ENCODE measurements at places on chromosomes 12 and 14.
A peak's percentile ranks its signal among the peaks of the same experiment; 100 is the strongest.

GRCh38 chr12:5222011-5222461, 178.4 kb downstream of the KCNA5 start:
- no peak for DNase-seq

DNA sequence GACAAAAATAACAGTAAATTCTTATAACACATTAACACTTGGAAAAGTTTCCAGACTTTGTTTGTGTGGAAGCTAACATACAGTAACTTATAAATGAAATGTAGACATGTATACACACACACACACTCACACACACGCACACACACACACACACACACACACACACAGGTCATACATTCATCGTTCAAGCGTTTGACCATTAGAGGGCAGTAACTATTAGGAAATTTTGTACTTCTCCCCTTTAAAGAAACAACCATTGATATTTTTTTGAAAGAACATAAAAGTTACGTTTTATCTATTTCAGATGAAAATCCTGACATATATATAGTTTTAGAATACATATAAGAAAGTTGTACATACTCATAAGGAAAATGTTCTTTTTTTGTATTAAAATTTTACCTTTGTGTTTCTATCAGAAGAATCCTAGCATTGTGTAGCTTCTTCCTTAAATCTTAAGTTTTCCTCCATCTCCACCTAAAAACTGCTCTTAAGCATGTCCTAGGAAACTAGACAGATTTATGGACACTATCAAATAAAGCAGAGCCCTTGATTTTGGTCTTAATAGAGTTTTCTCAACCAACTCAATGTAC, 29.0 kb downstream of the PTPRQ start:
- peak; percentile 9 for DNase-seq

GRCh38 chr14:88130057-88130432, 125.1 kb downstream of the GPR65 start:
- DNase-seq, result no peak

GRCh38 chr12:40106655-40107054, 774 bp upstream of the SLC2A13 start:
- DNase-seq, result no peak

- DNase-seq, result no peak
Measured at GRCh38 chr12:60349232-60349978, 753.6 kb downstream of the SLC16A7 start.

- no peak for DNase-seq
Measured at GRCh38 chr12:123760267-123760938, 1.7 kb upstream of the DNAH10 start.

DNA sequence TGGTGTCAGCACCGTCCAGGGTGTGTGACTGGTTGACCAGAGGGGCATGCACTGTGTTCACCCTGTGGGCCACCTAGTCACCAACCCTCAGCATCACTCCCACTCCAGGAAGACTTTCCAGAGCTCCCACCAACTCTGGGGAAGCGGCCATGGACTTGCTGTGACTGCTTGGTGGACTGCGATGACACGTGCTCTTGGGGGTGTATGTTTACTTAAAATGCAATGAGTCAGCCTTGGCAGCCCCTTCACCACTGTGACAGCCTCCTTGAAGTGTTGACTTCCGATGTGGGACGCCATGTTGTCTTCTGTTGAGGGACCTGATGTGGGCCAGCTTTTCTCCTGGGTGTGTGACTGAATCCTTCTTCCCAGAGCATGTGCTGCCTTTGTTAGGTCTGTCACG, 151.1 kb upstream of the RTL1 start:
- no peak for DNase-seq

DNA sequence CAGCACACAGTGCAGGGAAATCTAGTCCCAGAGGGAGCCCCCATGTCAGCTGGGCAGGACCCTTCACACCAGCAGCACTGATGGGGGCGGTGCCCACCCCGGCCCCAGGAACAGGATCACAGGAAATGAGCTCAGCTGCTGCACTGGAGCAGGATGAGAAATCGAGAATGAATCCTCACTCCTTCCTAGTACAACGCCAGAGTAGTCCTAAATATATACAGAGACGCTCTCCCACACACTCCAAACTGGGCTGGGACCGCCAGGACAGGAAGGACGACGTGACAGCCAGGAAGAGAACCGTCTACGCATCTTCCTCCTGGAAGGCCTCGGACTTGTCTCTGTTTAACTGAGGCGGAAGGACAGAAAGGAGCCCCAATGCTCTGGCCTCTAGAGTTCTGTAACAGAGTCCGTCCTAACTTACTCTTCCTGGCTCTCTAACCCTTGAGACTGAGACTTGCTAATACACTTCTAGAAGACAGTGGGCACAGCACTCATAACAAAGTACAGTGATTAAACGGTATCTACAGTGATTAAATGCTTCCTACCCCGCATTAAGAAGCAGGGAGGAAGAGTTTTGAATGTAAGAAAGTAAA, 33.4 kb downstream of the CDC42BPB start:
- no peak for DNase-seq

GRCh38 chr12:45674181-45674977, 55.1 kb upstream of the ARID2 start:
- no peak for DNase-seq

DNA sequence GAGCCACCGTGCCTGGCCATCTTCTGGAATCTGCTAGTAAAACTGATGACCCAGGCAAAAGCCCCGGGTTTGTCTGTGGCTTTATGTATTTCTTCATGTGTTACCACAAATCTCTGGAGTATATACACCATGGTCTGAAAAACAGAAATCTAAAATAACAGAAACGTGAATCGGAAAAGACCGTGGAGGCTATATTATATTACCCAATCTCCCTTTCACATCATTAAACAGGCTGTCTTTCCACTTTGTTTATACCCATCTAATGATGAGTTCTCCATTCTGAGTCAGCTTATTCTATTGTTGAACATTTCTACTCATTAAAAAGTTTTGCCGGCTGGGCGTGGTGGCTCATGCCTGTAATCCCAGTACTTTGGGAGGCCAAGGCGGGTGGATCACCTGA, 9.5 kb upstream of the AJUBA start:
- DNase-seq, result no peak

- no peak for DNase-seq
Measured at GRCh38 chr14:68680541-68681051, 112.3 kb downstream of the ZFP36L1 start.

- DNase-seq, result no peak
Measured at GRCh38 chr14:32022938-32023466, 54.1 kb upstream of the ARHGAP5 start.

DNA sequence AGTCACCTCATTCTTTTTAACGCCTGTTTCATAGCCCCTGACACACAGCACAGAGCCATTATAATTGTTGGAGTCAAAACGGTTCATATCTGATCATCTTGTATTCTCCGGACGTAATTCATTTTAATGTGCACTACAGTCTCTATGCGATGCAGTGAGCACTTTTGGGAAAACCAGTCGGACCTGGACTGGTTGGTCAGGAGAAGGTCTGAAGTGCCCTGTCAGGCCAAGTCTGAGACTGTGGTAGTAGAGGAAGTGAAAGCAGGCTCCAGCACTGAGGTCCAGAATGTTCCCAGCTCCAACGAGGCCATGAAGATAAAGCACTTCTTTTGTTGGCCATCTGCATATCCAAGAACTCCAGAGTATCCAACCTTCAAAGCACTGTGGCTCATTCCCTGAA, 117.1 kb upstream of the NCOR2 start:
- no peak for DNase-seq

DNA sequence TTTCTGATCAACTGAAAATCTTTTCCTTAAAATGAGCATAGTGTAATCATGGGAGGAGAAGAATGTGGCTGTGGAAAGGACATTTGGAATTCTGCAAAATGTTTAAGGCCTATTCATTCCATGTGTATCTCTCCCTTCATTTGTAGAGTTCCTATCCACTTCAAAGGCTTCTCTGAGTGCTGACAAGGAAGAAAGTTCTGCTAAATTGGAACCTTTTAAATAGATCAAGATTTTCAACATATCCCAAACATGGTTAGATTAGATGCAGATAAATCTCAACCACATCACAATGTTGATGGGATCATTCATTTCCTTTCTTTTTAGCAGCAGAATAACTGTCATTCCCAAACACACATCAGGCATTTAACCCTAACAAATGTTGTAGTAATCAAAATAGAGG, 28.4 kb upstream of the SIX1 start:
- no peak for DNase-seq

DNA sequence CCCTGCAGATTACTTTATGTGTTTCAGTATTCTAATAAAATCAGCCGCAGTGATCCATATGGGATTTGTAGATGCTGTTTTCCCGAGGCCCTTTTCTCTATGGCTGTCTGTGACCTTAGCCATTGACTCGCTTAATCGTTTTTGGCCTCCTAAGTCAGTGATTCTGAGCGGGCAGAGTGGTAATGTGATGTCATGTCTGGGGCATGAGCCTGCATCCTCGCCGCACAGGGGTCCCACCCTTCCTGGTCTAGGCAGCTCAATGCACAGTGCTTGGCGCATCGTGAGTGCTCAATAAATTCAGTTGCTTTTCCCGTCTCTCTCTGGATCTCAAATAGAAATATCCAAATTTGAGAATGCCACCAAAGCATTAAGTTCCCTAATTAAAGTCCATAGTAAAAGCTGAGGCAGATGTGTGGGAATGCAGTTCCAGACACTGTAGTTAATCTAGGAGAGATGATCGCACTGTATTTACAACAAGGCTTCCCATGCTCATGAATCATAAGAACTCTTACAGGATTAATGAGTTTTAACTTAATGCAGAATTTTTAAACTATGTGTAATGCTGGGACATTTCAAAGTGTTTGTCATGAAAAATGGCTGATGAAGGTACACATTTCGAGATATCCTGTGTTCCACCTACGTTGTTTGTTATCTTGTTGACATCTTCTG, 29.3 kb downstream of the HMGA2 start:
- no peak for DNase-seq

DNA sequence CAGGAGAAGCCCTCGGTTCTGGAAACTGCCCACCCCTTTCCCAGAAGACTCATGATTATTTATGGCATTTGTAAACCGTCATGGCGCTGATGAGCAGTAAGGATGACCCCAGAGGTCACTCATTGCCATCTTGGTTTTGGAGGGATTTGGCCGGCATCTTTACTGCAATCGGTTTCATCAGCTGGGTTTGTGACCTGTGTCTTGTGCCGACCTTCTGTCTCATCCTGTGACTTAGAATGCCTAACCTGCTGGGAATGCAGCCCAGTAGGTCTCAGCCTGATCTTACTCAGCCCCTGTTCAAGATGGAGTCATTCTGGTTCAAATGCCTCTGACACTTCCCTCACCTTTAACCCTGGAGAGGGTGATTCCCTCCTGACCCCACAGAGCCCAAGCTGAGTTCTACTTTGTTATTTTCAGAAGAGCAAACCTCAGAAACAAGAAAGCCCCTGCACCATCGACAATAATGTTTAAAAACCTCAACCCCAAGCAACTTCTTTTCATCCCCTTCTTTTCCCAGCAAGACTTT, 105.5 kb upstream of the SFSWAP start:
- DNase-seq, result no peak

DNA sequence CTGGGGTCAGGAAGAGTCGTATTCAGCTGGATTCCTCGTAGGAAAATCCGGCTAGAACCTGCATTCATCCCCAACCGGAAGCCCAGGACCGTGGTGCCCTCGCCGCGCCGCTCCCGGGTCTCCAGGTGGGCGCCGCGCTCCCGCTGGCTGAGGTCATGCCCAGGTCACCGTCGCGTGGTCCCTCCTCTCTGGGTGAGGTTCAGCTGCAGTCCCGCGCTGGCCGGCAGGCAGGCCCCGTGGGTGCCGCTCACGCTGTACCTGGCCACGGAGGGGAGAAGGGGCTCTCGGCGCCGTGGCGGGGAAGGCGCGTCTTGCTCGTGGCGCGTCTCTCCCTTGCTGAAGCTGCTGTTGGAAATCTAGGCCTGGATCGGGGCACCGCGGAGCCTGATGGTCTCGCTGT, 44.5 kb downstream of the LRTM2 start:
- no peak for DNase-seq

- DNase-seq, result no peak
Measured at GRCh38 chr12:79420146-79420618, 270.6 kb downstream of the PAWR start.

DNA sequence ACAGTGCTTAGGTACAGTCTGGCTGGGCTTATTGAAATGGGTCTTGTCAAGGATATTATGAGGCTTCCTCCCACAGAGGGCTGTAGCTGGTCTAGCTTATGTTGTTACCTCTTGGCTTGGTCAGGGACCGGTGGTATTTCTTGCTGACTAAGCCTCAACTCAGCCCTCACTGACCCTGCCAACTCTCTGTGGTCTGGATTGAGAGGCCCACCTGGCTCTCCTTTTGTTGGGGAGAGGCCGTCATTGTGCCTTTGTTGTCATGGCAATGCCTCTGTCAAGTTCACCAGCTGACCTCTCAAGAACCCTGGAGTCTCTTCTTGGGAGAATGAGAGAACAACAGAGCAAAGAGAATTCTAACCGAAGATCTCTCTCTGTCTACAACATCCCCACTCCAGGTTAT, 245.6 kb upstream of the NPAS3 start:
- peak; percentile 44 for DNase-seq

- no peak for DNase-seq
Measured at GRCh38 chr12:95248604-95249360, 31.2 kb downstream of the VEZT start.

GRCh38 chr12:19402743-19403431, 36.4 kb upstream of the AEBP2 start:
- no peak for DNase-seq

- DNase-seq, result no peak
Measured at GRCh38 chr12:120242275-120242799, 23.2 kb downstream of the PXN start.

GRCh38 chr12:40168868-40169267, 55.9 kb upstream of the LRRK2 start:
- DNase-seq, result no peak

DNA sequence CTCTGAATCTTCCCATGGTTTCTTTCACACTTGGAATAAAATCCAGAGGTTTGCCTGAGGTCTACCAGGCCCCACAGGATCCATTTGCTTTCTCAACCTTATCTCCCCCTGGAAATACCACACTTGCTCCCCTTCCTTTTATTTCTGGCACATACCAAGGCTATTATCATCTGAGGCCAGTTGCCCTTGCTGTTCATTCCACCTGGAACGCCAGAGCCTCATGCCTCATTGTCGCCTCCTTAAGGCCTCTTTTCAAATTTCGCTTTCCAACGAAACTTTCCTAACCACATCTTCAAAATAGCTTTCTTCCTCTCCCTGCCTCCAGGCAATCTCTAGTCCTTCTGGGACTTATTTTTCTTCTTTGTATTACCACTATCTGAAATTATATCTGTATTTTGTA, 11.2 kb upstream of the LRIG3 start:
- DNase-seq, result no peak

DNA sequence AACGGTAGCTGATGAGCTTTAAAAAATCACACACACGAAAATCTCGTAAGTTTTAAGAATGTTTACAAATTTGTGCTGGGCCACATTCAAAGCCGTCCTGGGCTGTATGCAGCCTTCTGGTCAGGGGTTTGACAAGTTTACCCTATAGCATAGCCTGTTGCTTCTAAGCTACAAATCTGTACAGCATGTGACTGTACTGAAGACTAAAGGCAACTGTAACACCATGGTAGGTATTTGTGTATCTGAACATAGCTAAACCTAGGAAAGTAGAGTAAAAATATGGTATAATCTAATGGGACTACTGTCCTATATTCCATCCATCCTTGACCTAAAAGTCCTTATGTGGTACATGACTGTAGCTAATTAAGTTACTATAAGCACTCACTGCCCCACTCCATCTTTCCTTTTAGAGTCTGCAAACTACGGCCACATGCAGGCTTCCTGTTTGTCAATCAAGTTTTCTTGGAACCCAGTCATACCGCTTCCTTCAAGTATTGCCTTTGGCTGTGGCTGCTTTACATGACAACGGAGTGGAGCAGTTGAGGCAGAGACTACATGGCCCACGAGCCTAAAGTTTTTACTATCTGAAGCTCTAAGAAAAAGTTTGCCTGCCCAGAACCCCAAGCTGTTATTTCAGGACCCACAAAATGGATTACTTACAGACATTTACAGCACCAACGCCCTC, 18.5 kb downstream of the KRT7 start:
- no peak for DNase-seq
